CD4-positive, alpha-beta T cell treated with Interleukin-4 for 4 hours (primary cell): ENCODE measurements at places on chromosomes 4 and X.

DNA sequence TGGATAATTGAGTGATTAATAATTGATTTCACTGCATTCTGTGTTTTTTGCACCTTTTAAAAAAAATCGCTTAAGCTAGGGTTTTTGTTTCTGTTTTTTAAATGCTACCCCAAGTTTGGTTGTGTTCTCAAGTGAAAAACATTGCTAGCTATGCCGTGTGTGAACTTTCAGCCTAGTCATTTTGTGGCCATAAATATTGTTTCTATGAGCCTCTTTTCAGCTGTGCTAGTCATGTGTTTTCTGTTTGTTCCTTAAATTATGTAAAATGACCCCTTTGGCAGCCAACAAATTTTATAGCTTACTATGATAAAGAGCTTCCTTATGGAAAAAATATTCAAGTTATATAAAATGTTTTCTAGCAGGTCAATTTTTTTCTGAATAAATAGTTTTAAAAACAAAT is 59.1 kb downstream of the GALNT7 start:
- no peak for DNase-seq

DNA sequence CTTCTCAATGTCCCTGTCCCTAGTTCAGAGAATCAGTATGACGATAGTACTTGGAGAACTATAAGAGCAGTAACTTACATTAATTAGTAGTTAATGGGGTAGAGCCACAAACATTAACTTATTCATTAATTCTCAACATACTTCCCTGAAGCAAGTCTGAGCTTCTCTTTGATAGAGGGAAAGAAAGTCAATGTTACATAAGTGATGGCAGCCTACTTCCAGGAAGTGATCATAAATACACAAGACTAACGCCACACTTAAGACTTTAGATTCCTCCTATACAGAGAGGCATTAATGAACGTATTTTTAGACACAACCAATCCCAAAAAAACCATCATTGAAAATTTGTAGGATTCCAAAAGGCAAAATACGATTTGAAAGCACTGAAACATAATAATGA is 33.8 kb downstream of the TSPAN5 start:
- DNase-seq: no peak

- DNase-seq: no peak
These were observed 63.9 kb downstream of the TRMT44 start for GRCh38 chr4:8504279-8505007.

DNA sequence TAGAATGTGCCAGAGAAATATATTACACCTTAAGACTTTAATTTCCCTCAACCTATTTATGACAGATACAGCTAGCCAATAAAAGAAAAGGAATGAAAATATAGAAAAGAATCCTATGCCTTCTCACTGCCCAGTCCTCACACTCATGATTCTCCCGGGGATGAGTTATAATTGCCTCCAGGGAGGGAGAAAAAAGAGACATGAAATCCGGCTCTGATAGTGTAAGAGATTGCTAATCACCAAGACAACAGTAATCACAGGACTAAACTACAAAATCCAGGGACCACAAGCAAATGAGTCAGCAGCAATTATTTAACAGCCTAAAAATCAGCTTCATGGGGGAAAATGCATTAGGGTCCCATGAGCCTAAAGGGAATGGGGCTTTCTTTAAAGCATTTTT is 95.9 kb upstream of the DUSP21 start:
- no peak for DNase-seq

GRCh38 chrX:68714856-68715255 is 67.4 kb downstream of the STARD8 start:
- no peak for DNase-seq
